ENCODE measurements at places on chromosomes 3 and 15.

GRCh38 chr3:111303760-111304159, 232.1 kb downstream of the NECTIN3 start:
- no peak for DNase-seq

GRCh38 chr15:66567897-66568296, 2.1 kb upstream of the LCTL start:
- DNase-seq = no peak

- DNase-seq = peak; percentile 79
These were observed 192.6 kb upstream of the LYSMD4 start for GRCh38 chr15:99925661-99926461.

DNA sequence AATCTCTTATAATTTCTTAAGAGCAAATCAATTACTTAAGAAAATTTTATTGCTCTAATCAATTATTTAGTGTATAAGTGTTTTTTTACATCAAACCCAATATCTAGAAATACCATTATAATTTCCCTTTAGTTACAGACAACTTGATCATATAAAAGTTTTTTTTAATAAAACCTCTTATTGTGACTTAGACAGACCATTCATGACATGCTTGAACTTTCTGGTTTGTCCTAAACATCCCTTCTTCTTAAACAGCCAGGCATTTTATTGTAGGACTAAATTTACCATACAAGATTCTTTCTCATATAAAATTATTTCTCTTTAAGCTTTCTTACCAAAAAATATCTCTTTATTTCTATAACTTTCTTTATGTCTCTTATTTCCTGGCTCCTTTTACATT, 164.5 kb downstream of the SUCNR1 start:
- DNase-seq = no peak

- no peak for DNase-seq
These were observed 7.4 kb downstream of the ARL14 start for GRCh38 chr3:160684368-160684740.

DNA sequence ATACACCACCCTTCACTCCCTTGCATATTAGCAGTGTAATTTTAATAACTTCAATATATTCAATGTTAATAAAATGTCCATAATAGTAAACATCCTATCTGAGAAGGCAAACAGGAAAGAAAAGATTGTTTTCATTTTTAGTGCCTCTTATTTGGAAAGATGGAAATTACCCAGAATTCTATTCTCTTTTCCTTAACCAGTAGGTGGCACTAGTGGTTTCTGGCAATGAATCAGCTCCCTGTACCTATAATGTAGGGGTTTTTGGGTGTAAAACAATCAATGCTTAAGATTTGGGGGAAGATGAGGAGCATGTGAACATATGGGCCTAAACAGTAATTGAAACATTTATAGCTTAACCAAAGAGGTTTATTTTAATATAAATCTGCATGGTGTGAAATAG, 5.7 kb upstream of the SEMA6D start:
- DNase-seq = peak; percentile 25

GRCh38 chr15:98440917-98441316, 207.4 kb upstream of the IGF1R start:
- no peak for DNase-seq

GRCh38 chr3:133117342-133117741, 79.2 kb downstream of the TMEM108 start:
- DNase-seq = no peak

- DNase-seq = no peak
These were observed 990.5 kb downstream of the TBL1XR1 start for GRCh38 chr3:176206809-176207208.

DNA sequence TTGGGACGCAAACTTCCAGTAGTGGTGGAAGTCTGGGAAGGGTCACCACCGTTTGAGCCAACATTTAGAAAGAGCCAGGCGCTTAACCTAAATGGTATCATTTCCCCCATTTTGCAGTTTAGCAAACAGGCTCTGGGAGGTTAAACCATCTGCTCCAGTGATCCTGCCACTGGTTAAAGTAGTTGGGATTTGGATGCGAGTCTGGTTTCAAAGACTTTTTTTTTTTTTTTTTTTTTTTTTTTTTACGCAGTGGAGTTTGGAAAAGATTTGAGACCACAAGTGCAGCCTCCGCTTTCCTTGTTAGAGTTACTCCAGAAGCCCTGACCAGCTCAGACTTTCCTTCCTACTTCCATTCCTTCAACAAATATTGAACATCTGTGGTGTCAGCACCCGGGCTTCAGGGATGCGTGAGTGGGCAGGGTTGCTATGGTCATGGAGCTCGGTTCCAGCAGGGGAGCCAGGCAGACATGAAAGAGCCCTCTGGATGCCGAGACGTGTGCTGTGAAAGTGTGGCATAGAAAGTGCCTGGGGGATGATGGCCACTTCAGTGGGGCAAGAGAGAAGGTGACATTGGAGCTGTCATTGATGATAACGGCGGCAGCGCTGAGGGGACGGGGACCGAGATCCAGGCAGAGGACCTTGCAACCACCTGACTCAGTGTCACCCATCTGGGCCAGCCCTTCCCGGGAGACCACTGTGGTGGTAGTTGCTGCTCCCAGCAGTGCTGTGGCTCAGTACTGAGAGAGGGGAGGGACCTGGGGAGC, 1.1 kb upstream of the RNU6-1 start:
- no peak for DNase-seq

GRCh38 chr3:194099215-194099614, 36.7 kb upstream of the HES1 start:
- DNase-seq = no peak

- DNase-seq = no peak
These were observed 983 bp upstream of the ALAS1 start for GRCh38 chr3:52196977-52197376.

- no peak for DNase-seq
These were observed 44.9 kb downstream of the KLF15 start for GRCh38 chr3:126312341-126312740.

- DNase-seq = no peak
These were observed 302.1 kb downstream of the ROBO2 start for GRCh38 chr3:77342027-77342426.

DNA sequence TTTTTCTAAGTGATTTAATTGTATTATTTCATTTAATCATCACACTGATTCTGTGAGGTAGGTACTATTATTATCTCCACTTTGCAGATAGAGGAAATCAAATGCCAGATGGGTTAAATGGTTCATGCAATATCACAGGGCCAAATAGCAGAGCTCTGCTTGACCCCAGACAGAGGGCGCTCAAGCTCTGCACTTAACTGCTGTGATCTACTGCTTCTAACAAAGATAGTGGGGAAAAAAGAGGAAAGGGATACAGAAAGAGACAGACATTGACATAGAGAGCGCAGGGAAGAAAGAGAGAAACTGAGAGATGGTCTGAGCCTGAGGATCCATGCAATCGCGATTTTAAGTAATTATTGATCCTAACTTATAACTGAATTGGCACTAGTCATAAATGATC, 279.1 kb upstream of the THRB start:
- DNase-seq = peak; percentile 44

GRCh38 chr3:194906970-194907629, 221.4 kb downstream of the FAM43A start:
- DNase-seq = peak; percentile 5
